ENCODE measurements at places on chromosomes 6 and 20. TPM values are rescaled to one million over a fixed set of nuclear protein-coding genes. Genes with fewer than 3 reads are reported as not detected.

The CST5 gene
- not detected for polyA plus RNA-seq

DNA sequence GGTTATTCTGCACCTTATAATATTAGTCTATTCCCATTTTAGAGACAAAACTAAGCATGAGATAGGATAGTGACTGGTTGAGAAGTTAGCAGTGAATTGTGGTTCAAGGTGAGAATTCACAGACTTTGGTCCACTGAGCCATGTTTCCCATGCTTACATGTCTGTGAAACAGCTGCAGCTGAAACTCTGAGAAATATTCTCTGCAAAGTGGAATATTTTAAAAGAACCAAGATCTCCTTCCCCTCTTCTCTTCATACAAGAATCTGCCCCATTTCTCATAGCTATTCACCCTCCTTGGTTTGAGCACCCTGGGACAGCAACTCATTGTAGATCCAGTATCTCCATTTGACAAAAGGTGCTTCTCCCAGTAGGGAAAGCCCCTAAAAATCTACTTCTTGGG, 70.2 kb upstream of the TMEM170B start:
- DNase-seq, result no peak

GRCh38 chr6:155660251-155660977, 204.8 kb upstream of the NOX3 start:
- DNase-seq, result no peak

The CGA gene
- not detected for polyA plus RNA-seq

GRCh38 chr6:137216875-137217553, 2.2 kb downstream of the IFNGR1 start:
- no peak for DNase-seq

- no peak for DNase-seq
Observed at GRCh38 chr6:133369773-133370272, 128.7 kb downstream of the EYA4 start.

The ATP9A gene
- 58.7 TPM for polyA plus RNA-seq

The SMIM29 gene
- polyA plus RNA-seq, result 13.3 TPM

DNA sequence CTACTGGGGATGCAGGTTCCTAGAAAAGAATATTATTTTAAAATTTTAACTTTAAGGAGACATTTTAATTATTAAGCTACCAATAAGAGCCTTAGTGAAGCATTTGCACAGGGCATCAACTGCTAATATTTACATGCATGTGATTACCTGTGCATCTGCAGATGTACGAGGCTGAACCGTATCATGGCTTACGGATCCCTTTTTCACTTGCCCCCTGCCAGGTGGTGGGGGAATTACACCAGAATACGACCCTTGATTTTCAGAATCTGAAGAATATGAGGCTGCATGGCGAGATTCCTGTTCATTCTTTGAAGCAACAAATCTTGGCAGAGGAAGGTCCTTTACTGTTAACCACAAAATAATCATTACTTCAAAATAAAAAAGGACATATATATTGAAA, 42.7 kb downstream of the REPS1 start:
- DNase-seq, result no peak

The LGSN gene
- polyA plus RNA-seq, result 0.52 TPM

DNA sequence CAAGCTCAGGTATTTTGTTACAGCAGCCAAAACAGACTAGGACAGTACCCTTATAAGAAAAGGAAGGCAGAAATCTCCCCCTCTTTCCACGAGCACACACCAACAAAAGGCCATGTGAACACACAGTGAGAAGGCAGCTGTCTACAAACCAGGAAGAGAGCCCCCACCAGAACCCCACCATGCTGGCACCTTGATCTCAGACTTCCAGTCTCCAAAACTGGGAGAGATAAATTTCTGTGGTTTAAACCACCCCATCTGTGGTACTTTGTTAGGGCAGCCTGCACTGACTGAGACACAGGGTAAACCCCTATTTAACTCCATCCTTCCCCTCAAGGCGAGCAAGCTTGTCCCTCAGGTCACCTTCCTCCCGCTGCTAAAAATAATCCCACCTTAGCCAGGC, 475.8 kb upstream of the JARID2 start:
- no peak for DNase-seq

DNA sequence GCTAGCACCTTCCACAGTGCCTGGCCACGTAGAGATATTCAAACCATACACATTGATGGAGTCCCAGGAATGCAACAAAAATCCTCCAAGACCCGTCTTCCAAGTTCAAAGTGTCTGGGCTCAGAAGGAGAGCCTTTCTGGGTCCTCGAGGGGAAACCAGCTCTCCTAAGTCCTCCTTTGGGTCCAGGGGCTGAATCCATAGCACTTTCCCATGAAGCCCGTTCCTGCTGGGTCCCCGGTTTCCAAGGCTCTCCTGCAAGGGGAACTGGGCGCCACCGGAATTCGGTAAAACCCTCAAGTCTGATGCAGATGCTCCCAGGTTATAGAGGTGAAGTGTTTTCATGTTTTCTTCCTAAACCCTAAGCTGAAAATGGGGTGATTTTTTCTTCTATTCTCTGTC, 101.2 kb upstream of the SNX9 start:
- no peak for DNase-seq

DNA sequence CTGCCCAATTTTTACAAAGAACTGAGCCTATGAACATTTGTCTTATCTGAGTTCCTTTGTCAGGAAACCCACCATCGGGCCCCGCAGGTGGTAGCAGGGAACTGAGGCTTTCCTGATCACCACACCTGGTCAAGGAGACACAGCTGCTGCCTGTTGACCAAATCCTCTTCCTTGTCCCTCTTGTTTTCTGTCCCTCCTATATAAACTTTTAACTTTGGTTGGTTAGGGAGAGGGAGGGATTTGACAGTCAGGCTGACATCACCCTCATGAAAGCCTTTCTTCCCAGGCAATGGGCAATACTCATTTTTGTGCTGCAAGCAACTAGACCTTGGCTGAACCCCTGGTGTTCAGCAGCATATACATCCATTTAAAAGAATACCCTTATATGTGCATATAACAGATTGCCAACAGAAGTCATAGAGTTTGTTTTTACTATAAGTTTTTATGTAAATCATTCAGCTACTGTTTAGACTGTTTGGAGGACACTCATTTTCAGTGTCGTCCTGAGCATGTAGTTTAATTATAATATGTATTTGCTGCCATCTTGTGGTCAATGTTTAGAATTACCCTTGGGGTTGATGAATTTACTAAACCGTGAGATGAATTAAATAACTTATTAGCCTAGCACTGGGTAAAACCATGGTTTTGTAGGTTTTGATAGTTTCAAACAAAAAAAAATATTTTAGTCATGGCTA, 17.0 kb downstream of the CRISP1 start:
- DNase-seq, result peak; percentile 26

The MAPK13 gene
- polyA plus RNA-seq, result 23.2 TPM

The GSTA4 gene
- 115 TPM for polyA plus RNA-seq

DNA sequence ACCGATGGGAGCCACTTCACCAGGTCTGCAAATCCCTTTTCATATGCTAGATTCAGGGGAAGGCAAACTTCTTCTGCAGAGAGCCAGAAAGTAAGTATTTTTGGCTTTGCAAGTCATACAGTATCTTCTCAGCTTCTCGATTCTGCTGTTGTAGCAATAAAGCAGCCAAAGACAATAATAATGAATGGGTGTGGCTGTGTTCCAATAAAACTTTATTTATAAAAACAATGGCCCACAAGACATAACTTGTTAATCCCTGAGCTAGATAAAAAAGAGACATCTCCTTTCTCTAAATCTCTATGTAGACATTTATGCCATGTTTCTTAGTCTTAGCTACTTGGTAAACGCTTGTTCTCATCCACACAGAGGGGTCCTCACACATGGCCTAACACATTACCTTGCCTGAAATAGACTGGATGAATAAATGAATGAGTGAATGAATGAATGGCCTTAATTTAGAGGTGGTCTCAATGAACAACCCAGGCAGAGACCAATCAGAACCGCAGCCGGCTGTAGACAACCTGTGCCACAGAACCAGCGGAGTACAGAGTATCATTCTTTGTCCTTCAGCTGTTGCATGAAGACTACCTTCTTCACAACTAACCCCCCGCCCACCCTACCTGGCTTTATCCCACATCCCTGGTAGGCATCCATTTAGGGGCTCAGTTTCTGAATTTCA, 13.5 kb upstream of the PREX1 start:
- no peak for DNase-seq

- DNase-seq, result no peak
Observed at GRCh38 chr6:130716466-130716865, 110.7 kb upstream of the SMLR1 start.

DNA sequence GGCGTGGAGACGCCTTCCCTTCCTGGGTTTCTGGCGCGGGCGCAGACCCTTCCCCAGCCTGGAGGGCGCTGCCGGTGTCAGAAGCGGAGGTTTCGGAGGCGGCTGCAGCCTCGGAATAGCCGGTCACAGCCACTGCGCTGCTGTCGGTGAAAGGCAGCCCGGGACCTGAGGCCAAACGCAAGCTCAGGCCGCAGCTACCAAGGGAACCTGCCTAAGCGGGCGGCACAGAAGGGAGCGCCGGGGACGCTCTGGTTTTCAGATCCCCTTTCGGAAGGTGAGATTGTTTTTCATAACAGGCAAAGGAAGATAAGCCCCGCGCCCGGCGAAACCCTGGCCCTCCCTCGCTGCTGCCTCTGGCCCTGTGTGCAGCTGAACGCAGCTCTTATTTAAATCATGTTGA, 116.5 kb downstream of the FAM120B start:
- DNase-seq, result no peak

DNA sequence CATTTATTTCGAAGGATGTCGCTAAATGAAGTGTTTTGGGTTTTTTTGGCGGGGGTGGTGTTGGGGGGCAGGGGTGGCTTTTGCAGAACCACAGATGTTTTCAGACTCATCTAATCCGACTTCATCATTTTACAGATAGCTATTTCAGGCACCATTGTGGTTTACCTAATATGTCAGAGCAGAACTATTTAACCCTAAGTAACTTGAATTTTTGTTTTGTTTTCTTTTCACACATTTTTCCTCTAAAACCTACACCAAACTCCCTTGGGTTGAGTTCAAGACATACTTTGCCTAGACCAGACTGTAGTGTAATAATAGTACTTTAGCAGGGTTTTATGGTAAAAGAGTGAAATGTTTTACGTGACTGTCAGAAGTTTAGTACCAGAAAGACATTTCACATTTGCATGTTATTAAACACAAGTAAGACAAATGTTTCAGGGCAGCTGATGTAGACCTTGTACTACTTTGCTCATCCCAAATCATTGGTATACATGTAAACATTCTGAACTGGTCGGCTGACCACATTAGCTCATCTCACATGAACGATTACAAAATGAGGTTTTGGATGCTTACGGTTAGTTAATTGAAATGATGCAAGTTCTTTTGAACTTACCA, 37.7 kb downstream of the MAP3K4 start:
- no peak for DNase-seq

DNA sequence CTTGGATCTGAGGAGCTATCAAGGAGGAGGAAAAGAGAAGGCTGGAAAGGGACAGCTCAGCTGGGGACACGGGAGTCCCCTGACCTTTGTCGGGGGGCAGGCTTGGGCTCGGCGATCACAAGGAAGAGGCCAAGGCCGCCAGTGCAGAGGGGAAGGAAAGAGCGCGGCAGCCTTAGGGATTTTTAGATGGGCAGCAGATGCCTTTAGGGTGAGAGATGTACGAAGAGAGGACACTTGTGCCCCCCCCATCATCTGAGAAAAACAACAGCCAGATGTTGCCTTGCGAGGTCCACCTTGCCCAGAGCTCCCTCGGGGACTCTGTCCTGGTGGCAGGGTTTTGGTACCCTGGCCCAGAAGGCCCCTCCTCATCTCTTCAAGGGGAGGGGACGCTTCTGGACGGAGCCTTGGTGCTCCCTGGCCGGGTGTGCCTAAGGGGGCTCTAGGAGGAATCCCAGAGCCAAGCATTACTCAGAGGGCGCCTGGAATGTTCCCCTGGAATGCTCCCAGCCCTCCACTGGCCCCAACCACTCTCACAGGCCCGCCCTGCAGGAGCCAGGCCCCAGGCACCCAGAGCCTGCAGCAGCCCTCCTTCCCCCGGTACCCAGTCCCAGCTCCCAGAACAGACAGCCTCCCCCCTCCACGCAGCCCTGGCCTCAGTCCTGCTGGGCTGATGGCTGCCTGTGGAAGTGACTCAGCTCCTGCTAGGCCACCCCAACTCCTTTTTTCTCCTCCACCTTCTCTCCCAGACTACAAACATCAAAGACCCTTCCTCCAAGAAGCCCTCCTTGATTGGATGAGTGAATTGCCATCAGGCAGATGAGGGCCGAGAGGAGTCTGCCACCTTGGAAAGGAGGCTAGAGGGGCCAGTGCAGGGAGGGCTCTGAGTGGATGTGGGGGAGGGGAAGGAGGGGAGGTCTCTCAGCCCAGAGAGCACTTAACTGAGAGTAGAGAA, 1.8 kb downstream of the ADAM33 start:
- no peak for DNase-seq

DNA sequence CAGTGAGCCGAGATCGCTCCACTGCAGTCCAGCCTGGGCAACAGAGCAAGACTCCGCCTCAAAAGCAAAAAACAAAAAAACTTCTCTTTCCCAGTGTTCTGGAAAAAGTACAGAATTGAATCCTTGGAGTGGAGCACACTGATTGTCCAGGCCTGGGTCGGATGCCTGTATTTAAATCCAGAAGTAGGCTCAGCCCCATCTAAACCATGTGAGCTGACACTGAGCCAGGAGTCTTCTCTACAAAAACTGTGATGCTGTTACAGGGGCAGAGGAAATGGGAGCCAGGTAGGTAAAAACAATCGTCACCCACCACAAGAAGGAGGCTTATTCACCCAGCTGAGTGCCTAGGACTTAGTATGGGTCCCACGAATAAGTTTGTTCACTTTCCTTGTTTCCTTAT, 43.0 kb upstream of the PTPN1 start:
- DNase-seq, result no peak

The OR12D3 gene
- polyA plus RNA-seq, result not detected

DNA sequence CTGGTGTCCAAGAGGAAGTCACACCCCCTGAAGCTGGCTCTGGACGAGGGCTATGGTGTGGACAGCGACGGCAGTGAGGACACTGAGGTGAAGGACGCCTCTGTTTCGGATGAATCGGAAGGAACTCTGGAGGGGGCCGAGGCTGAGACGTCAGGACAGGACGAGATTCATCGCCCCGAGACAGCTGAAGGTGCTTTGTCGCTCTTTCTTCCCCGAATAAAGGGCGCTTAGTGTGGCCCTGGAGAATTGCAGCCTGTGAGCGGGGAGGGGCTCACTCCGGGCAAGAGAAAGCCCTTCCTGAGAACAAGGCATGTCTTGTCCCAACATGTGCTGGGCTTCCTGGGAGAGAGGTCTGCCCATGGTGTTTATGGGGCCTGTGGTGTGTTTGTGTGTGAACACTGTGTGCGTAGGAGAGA, 41.4 kb downstream of the MYT1 start:
- DNase-seq, result no peak

Data from right renal cortex interstitium (tissue), 3 donors.